ENCODE measurements at places on chromosomes 2 and 18.

DNA sequence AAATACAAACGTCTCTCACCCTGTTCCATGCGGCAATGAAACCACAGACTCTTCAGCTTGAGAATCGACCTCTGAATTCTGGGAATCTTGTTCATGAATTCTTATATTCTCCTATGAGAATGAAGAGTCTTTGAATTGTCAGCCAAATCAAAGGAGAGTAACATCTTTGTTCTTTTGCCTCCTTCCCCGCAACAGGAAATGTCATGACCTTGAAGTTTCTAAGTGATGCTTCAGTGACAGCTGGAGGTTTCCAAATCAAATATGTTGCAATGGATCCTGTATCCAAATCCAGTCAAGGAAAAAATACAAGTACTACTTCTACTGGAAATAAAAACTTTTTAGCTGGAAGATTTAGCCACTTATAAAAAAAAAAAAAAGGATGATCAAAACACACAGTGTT lies 21.8 kb downstream of the TNFAIP6 start:
- H3K4me1 ChIP-seq: peaks cover 3% of the 10 kb centered on the region
- no peaks in the 10 kb centered on the region for H3K27me3 ChIP-seq
- H3K36me3 ChIP-seq: no peaks in the 10 kb centered on the region
- H3K27ac ChIP-seq: no peak overlapping the region
- DNase-seq: no peak

DNA sequence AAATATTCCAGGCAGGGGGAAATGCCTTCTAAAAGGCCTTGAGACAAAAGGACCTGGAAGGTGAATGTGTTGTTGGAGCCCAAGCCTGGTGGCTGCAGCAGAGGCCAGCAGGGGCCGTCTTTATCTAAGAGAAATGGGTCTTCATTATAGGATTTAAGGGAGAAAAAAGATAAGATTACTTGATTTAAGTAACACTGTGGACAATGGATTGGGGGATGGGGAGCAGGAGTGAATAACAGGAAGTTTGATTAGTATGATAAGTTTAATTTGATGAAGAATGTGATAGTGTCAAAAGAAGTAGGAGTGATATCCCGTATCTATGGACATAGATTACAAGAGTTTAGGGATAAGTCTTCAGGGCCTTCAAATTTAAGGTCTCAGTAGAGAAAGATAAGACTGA lies 64.2 kb downstream of the WDR75 start:
- DNase-seq: no peak
- H3K27ac ChIP-seq: no peak overlapping the region

- H3K27ac ChIP-seq: no peak overlapping the region
- DNase-seq: no peak
- peaks cover 31% of the 10 kb centered on the region for H3K36me3 ChIP-seq
- no peak overlapping the region for H3K4me3 ChIP-seq
- H3K4me1 ChIP-seq: no peaks in the 10 kb centered on the region
Measured at GRCh38 chr2:10781746-10782145, 30.8 kb downstream of the PDIA6 start.

DNA sequence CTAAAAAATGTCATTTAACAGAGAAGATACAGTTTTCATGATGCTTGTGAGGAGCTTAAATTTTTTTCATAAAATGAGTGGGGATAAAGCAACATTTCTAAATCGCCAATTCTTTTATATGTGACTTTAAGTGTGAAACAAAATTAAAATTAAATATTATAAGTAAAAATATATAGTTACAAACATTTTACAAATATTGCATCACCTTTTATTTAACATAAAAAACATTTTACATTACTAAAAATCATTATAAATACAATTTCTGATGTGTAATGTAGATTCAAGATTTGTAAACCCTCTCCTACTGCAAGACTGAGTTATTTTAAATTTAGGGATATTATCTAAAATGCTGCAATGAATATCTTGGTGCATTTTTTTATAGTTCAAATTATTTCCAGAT lies 44.4 kb upstream of the GATA6 start:
- H3K4me1 ChIP-seq: no peaks in the 10 kb centered on the region
- H3K36me3 ChIP-seq: no peaks in the 10 kb centered on the region
- DNase-seq: no peak
- H3K27me3 ChIP-seq: no peaks in the 10 kb centered on the region
- H3K27ac ChIP-seq: no peak overlapping the region

DNA sequence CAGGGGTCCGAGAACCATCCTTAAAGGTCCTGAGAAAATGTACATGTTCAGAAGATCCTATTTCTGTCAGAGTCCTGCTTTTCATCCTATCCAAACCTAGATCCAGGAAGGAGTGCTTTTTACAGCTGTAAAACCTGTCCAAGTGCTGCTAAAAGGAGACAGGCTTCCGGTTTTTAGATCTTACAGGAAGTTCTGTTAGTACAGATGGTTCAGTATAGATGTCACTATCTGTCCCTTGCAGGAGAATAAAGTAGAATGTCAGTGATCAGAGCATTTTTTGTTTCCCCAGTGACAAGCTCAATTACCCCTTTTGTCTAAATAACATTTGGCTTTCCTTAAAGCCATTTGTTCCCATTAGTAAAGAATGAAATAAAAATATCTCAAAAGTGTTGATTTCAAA lies 98.3 kb downstream of the NRP2 start:
- no peaks in the 10 kb centered on the region for H3K36me3 ChIP-seq
- no peak for DNase-seq
- H3K4me1 ChIP-seq: peaks cover 13% of the 10 kb centered on the region
- no peak overlapping the region for H3K27ac ChIP-seq
